ENCODE measurements at places on chromosomes 7 and 10. TPM values are rescaled to one million over a fixed set of nuclear protein-coding genes. Genes with fewer than 3 reads are reported as not detected.

- H3K4me3 ChIP-seq, result no peak overlapping the region
- peaks cover 11% of the 10 kb centered on the region for H3K4me1 ChIP-seq
- no peak for DNase-seq
- no peaks in the 10 kb centered on the region for H3K36me3 ChIP-seq
- H3K27ac ChIP-seq, result no peak overlapping the region
Observed at GRCh38 chr10:71957546-71958275, 6.5 kb upstream of the CHST3 start.

GRCh38 chr7:2099048-2099957 is 133.4 kb downstream of the MAD1L1 start:
- H3K36me3 ChIP-seq, result no peaks in the 10 kb centered on the region
- H3K27me3 ChIP-seq, result no peaks in the 10 kb centered on the region
- H3K4me1 ChIP-seq, result peaks cover 10% of the 10 kb centered on the region
- DNase-seq, result no peak

The SUN3 gene
- not detected for total RNA-seq

The ACTL6B gene
- total RNA-seq, result not detected

The TRIM50 gene
- total RNA-seq, result not detected

The FGFBP3 gene
- 2.0 TPM for total RNA-seq
